Activated CD4-positive, alpha-beta T cell treated with anti-CD3 and anti-CD28 coated beads for 24 hours (primary cell): ENCODE measurements at places on chromosomes 5 and 9.
A peak's percentile ranks its signal among the peaks of the same experiment; 100 is the strongest.

GRCh38 chr5:40798012-40798800 lies at the start of gene PRKAA1:
PRKAA1 (minus strand) TSS chr5:40798374; CDS start chr5:40798189, 185 bp downstream.
- DNase-seq, result peak; percentile 74

DNA sequence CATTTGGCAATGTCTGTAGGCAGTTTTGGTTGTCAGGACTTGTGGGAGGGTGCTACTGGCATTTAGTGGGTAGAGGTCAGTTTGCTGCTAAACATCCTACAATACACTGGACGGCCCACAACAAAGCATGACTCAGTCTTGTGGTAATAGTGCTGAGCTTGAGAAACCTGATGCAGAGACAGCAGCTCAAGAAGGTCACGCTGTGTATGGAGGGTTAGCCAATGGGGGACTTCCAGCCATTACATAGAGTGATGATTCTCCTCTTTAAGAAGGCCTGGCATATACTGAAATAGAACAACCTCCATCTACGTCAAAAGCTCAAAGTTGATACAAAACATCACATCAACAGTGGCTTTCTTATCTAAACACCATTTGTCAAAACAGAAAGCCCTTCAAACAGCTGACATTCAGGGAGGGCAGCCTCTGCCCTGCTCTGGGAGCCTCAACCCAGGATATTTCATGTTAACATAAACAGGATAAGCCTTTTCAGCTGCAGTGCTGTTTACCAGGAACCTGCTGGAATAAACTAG lies 143.0 kb downstream of the GPBP1 start:
- DNase-seq, result no peak

GRCh38 chr9:120778758-120779157 lies 14.5 kb downstream of the FBXW2 start:
- DNase-seq, result no peak

GRCh38 chr9:123377211-123377971 lies 21.4 kb downstream of the CRB2 start:
- no peak for DNase-seq

GRCh38 chr5:14859150-14859549 lies 12.4 kb downstream of the ANKH start:
- DNase-seq, result no peak

GRCh38 chr5:78541086-78541654 lies 107.4 kb downstream of the LHFPL2 start:
- DNase-seq, result no peak
